T-helper 2 cell (primary cell): ENCODE measurements at places on chromosomes 3 and 15.

DNA sequence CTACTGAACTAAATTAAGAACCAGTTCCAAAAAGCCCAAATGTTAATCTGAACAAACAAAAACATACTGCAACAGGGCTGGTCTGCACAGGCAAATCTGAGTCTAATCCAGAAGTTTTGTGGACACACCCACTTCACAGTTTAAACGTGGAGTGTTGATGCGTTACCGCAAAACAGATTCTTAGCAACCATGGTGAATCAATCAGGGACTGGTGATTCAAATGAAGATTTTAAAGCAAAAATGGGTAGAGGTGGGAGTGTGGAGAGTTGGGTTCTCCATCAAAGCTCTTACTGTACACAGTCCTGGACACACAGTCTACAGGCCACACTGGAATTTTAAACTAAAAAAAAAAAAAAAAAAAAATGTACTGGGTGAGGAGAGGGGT, 5.2 kb downstream of the ANXA2 start:
- DNase-seq, result no peak

GRCh38 chr15:58038426-58039078, 27.0 kb downstream of the ALDH1A2 start:
- DNase-seq, result no peak

GRCh38 chr15:85335193-85335942, 45.0 kb upstream of the AKAP13 start:
- DNase-seq, result no peak

DNA sequence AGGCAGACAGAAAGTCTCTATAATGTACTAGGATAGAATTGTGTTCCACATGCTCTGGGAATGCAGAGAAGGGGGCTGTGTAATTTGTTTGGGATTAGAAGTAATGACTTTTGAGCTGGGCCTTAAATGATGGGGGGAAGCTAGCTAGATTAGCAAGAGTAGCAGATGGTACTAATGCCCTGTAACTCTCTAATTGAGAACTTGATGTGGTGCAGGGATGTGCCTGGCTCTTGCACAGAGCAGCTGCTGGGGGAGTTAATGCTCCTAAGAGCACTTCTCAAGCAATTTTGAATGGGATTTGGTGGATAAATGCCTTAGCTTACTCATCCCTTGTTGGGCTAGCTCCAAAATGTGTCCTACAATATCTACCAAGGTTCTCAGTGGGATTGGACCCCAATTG, 12.4 kb upstream of the SYN2 start:
- DNase-seq, result no peak

- no peak for DNase-seq
These were observed 65.6 kb upstream of the CTXND1 start for GRCh38 chr15:80317389-80318182.

DNA sequence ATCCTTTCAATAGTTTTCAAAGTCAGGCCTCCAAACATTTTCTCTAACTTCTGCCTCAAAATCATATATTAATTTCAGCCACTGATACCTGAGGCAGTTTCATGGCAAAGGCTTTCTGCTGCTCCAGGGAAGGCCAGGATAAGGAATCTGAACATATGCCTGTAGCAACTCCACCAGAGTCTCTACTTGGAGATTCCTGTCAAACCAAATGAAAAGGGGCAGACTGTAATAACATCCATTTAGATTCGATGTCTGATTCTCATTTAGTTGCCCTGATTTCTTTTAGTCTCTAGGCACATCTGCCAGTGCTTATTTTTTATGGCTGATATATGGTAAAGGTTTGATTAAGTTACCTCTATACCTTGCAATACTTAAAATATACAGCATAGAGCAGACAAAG, 109.6 kb upstream of the ZNF385D start:
- DNase-seq, result no peak

GRCh38 chr15:38698254-38698653, 133.6 kb upstream of the RASGRP1 start:
- peak; percentile 49 for DNase-seq

DNA sequence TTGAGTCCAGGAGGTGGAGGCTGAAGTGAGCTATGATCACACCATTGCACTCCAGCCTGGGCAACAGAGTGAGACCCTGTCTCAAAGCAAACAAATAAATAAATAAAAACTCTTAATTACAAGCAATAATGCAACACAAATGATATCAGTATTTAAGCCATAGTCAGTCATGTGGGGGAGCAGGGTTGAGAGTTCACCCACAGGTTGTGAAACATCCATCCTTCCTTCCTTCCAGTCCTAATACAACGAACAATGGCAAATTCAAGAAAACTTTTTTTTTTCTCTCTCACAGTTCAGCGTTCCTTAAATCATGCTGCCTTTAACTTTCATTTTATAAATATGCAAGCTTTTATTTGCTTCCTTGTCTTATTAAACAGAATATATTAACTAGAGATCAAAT, 24.1 kb downstream of the ZNF592 start:
- DNase-seq, result no peak
